ENCODE measurements at places on chromosomes 5 and 9. TPM values are rescaled to one million over a fixed set of nuclear protein-coding genes. Genes with fewer than 3 reads are reported as not detected.

The MLANA gene
- not detected for total RNA-seq

DNA sequence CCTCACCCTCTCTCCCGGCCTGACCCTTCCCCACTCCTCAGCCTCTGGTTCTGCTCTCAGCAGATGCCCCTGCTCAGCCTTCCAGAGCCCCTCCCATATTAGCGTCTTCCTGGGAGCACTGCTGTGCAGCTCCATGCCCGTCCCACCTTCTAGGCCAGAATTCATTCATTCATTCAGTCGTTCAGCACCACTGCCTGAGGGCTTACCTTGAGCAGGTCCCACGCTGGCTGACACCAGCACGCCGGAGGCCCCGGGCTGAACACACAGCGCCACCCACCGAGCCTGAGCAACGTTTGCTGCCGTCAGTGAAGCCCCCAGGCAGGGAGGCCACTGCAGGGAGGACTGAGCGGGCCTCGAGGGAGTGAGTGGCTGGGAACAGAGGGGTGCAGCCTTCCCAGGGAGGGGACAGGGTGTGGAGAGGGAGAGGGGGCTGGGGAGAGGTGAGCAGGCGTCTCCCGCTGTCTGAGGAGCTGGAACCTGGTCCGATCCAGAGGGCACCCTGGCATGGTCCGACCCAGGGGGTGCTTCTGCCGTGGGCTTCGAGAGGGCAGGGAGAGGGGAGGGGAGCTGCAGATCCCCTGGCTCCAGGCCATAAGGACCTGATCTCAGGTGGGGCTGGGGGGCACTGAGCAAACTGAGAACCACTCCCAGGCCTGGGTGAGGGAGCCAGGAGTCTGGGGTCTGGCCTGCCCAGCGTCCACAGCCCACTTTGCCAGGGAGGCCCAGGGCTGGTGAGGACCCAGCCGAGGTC, 98.8 kb upstream of the RAPGEF1 start:
- no peak for DNase-seq

DNA sequence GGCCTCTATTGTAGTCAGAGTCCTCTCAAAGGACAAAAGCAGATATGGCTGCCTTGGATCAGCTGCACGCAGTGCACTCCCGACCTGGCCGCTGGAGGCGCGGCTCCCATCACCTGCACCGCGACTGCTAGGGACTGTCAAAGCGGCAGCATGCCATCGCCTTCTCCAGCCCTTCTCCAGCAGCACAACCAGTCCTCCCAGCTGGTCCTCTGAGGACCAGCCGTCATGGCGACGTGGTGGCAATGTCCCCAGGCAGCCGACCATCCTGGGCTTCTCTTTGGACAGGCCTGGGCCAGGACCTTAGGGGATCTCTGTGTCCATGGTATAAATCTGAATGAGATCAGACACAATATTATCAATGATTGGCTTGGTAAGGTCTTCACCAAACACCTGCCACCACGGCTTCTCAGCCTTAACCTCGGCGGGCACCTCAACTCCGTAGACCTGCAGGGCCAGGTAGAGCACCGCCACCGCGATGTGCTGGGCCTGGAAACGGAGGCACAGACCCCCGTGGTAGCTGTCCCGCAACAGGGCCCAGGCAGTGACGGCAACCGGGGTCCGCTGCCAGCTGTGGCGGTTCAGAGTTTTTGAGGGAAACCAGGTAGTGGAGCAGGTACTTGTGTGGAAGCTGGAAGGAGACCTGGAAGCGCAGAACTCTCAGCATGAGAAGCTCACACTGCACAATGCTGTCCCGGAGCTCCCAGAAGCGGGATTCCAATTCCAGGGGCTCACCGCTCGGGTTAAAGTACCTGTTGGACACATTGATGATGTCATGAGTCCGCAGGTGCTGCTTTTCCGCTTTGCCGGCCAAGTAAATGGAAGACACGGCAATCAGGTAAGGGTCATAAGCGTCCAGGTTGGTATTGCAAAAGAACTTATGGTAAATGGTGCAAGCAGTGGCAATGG, 8.5 kb downstream of the DUSP1 start:
- no peak for DNase-seq

DNA sequence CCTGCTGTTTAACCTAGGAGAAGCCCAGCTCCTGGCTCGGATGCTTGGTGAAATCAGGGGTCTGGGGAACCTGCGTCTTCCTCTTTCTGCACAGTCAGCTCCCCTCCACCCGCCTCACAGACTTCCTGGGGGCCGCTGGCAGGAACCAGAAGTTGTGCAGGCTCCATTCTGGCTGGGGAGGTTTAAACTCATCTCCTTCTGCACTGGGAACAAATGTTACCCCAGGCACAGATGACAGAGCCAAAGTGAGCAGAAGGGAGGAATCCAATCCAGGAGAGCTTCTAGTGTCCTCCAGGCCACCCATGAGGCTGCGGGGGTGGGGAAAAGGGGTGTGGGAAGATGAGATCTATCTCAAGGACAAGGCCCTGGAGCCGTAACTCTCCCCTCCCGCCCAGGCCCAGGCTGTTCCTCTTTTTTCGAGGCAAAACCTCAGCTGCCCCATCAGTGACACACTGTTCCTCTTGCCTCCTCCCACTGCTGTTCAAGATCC, 31.2 kb downstream of the KCNMB1 start:
- peak; percentile 88 for DNase-seq

The SPACA9 gene
- total RNA-seq: 4.0 TPM

GRCh38 chr5:157292599-157292998, 26.7 kb downstream of the CYFIP2 start:
- DNase-seq: no peak

DNA sequence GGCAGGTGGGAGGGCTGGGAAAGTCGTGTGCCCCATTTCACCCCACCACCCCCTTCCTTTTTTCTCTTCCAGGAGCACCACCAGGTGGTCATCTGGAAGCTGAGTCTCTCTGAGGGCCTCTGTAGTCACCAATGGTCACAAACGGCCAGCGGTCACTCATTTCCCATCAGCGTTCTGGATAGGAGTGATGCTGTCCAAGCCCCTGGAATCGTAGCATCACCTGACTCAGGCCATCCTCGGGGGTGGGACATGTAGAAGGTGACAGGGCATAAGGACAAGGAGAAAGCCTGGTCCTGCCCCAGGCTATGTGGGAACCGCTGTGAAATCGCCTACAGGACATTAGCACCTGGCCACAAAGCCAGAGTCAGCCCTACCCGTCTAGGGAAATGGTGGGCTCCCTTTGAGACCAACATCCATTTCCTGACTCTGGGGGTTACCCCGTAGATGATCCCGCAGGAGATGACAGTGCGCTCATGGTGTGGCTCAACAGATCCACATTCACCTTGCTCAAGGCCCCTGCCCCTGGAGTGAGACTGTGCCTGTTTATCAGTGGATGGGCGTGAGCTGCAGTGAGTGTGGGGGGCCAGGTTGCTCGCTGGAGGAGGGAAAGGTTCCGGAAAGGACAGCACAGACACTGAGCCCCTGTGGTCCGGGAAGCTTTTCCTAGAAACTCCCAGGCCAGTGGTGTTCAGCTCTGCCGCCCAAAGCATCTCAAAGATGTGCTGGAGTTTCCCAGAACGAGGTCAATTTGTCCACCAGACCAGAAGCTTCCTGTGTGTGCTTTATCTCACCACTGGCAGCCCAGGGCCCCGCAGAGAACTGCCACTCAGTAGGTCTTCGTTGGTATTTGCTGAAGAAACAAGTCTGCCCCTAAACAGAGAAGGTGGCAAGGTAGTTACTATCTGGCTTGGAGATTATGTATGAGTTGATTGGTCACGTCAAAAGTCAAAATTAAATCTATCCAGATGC, 61.1 kb upstream of the UNC5A start:
- DNase-seq: no peak

GRCh38 chr5:113266913-113267227, 167.9 kb downstream of the TSSK1B start:
- DNase-seq: no peak

DNA sequence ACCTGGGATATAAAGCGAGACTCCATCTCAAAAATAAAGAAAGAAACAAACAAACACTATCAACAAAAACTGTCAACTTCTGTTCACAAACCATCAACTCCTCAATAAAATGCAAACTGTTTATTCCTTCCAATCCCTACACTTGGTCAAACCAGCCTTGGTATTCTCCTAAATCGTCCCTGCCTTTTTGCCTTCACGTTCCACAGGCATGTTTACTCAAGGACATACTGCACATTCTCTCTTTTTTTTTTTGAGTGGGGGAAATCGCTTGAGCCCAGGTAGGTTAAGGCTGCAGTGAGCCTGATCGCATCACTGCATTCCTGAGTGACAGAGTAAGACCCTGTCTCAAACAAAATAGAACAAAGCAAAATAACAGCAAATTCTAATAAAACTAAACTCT, 13.0 kb downstream of the UBAP2 start:
- DNase-seq: no peak

The PGM5 gene
- total RNA-seq: 151 TPM

DNA sequence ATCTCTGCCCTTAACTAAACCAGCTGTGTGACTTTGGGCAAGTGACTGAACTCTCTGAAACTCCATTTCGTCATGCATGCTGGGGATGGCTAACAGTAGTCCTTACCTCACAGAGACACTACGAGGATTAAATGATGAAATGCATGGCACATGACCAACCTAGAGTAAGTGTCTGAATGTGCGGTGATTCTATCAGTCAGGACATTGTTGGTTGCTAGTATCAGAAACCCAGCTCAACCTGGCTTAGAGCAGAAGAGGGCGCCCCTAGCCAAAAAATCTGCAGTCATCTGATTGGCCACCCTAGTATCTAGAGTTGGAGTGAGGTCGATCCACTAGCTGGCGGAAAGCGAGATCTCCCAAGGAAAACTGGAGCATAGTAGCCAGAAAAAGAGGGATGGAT, 25.2 kb downstream of the NEURL1B start:
- DNase-seq: no peak

The GABRA1 gene
- total RNA-seq: not detected

The TAF11L5 gene
- not detected for total RNA-seq

DNA sequence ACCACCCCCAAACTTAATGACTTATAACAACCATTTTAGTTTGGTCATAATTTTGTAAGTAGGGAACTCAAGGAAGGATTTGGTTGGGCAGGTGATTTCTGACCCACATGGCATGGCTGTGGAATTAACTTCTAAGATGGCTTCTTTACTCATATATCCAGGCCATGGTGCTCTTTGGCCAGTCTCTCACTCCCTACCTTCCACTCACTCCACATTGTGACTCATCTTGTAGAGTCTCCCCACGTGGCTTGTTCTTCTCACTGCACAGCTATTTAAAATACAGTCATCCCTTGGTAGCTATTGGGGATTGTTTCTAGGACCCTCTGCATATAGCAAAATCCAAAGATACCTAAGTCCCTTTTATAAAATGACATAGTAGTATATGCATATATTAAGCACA, 76.6 kb upstream of the MAST4 start:
- no peak for DNase-seq

The NPR3 gene
- total RNA-seq: 10.6 TPM

DNA sequence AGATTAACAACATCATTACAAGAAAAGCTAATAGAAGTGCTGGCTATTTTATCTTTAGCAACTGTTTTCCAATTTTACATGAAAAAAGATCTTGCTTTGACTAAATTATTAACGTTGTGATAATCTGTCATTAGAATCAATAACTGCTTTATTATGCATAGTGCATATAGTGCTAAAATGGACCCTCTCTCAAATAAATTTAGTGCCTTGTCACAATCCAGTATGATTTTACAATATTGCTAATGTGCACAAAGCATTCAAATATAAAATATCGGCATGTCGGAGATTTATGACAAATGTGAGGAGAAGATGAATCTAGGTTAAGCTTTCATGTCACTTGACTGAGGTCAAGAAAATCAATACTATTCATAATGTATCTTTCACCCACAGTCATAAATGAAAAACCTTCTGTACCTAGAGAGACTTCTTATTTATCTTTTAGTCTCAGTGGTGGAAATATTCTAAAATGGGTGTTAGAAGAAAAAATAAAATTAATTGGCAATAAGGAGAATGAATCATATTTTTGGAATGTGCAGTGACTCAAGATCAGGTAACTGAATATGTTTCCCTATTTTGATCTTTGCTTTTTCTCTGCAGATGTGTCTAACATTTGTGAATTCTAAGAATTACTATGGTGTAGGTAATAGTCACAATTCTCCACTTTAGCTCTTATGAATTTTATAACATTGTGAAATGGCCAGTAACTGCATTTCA, 672.9 kb upstream of the GRAMD2B start:
- DNase-seq: no peak

GRCh38 chr5:167967494-167968177, 323.8 kb upstream of the WWC1 start:
- no peak for DNase-seq

The NOXA1 gene
- total RNA-seq: 2.2 TPM

DNA sequence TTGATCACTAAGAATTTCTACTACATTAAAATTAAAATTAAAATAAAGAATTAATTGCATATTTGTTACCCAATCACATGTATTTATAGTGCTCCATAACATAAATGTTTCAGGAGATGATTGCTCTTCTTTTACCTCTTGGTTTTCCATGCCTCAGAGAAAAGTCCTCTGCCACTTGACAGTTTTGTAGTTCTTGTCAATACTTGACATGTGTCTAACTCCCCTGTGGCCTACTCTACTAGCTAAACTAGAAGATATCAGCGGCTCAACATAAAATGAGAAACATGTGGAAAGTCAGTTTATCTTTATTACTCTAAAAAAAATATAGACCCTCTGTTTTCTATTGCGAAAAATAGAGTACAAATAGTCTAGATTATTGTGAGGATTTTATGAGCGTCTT, 650.6 kb upstream of the NUDT12 start:
- DNase-seq: no peak

The ORM1 gene
- 0.51 TPM for total RNA-seq

- no peak for DNase-seq
These were observed 107.1 kb downstream of the CDH18 start for GRCh38 chr5:19880859-19881436.

Measured in Right ventricle myocardium inferior (tissue), 1 donor.